Psoas muscle (tissue), 8 donors: ENCODE measurements at places on chromosomes 1 and 21. TPM values are rescaled to one million over a fixed set of nuclear protein-coding genes. Genes with fewer than 3 reads are reported as not detected.

- no peak overlapping the region for H3K4me3 ChIP-seq
- no peaks in the 10 kb centered on the region for H3K36me3 ChIP-seq
- H3K27me3 ChIP-seq = peaks cover 16% of the 10 kb centered on the region
These were observed 11.7 kb upstream of the ALPL start for GRCh38 chr1:21497466-21498061.

DNA sequence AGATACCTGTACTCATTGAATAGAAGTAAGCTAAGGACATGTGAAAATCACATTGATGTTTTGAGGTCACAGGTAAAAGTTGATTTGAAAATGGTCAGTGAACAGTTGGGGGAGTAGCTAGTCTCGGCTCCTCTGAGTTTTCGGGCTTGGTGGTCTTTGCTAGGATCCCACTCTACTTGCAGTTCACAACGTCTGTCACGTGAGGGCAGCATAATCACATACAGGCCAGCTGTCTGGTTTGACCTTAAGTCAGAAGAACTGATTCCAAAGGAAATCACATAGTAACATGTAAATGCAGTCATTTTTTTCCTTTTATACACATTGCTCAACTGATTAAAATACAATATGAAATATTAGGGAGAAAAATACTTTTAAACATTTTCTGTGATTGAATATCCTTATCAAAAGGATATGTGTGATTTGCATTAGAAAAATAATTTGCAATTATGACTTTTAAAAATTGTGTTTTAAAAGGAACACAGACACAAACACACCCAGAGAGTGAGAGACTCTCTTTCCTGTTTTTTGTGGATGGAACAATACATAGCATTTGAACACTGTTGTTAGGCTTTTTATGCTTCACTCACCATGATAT lies 21.8 kb upstream of the PDC start:
- peak; percentile 30 for DNase-seq
- H3K4me1 ChIP-seq = no peaks in the 10 kb centered on the region
- no peak overlapping the region for H3K27ac ChIP-seq

DNA sequence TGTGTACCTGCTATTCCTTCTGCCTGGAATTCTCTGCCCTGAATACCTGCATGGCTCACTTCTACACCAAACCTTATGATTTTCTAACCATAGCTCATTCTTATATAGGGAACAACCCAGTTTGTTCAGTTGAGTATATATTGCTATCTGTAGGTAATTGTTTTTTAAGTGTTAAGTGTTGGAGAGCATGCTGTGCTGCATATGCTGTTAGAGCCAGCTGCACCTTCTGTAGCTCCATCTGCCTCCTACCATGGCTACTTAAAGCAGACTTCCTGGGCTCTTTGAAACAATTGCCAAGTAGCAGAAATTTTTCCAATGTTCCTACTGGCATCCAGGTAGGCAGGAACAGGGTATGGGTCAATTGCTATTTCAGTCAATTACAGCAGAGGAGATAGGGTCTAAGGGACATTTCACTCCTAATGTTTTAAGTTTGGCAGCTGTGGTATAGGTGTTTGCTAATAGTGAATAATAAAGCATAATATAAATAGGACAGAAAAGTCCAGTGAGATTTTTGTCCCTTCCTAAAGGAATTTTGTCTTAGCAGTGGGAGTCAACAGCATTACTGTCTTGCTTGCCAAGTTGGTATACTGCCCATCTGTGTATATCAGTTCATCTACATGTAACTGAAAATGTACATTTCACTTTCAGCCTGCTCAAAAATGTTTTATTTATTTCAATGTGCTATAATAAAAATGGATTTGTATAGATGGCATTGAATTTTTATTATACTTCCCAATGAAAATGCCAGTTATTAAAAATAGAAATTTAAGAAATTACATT lies 34.0 kb upstream of the C1orf115 start:
- H3K4me3 ChIP-seq = no peak overlapping the region
- no peaks in the 10 kb centered on the region for H3K36me3 ChIP-seq
- H3K27me3 ChIP-seq = no peaks in the 10 kb centered on the region
- no peak for DNase-seq

DNA sequence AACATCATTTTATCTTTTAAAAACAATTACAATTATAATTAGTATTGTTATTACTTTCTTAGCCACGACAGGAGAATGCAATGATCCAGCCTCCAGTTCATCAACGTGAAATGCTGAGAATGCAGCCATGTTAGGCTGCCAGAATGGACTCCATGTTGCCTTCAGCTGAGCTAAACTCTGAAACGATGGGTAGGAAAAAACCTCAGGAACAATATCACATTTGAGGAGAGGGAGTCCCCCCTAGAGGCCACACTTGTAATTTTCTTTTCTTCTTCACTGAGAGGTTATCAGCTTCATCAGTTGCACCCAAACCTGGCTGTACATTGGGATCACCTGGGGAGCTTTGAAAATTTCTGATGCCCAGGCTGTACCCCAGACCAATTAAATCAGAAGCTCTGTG lies 34.6 kb upstream of the DNAH14 start:
- no peak overlapping the region for H3K4me3 ChIP-seq
- H3K36me3 ChIP-seq = no peaks in the 10 kb centered on the region
- H3K27me3 ChIP-seq = no peaks in the 10 kb centered on the region

DNA sequence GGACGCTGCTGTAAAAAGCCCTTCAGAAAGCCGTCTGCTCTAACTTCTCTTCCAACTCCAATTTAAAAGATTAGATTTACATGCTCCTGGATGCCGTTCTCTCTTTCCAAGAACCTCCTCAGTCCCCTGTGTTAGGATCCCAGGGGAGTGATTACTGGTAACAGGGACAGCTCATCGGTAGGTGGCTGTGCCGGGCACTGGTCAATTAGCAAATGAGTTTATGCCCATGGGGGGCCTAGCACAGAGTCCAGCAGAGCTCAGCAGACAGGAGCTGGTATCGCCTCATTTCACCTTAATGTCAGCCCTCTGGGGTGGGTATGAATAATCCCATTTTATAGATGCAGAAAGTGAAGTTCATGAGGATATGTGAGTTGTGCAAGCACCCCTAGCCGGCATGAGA lies 191.9 kb downstream of the GRIK3 start:
- no peak for DNase-seq
- H3K36me3 ChIP-seq = no peaks in the 10 kb centered on the region
- H3K27me3 ChIP-seq = no peaks in the 10 kb centered on the region
- H3K4me1 ChIP-seq = no peaks in the 10 kb centered on the region

- H3K27ac ChIP-seq = no peak overlapping the region
- H3K4me3 ChIP-seq = no peak overlapping the region
- no peak for DNase-seq
- no peaks in the 10 kb centered on the region for H3K4me1 ChIP-seq
- H3K36me3 ChIP-seq = no peaks in the 10 kb centered on the region
These were observed 228.8 kb downstream of the COL11A1 start for GRCh38 chr1:102879439-102879993.

- H3K4me3 ChIP-seq = no peak overlapping the region
- DNase-seq = no peak
- no peaks in the 10 kb centered on the region for H3K36me3 ChIP-seq
- H3K27ac ChIP-seq = no peak overlapping the region
- peaks cover 34% of the 10 kb centered on the region for H3K27me3 ChIP-seq
- peaks cover 19% of the 10 kb centered on the region for H3K4me1 ChIP-seq
These were observed 24.1 kb upstream of the RNF187 start for GRCh38 chr1:228463009-228463558.

- DNase-seq = no peak
- H3K27ac ChIP-seq = no peak overlapping the region
- H3K27me3 ChIP-seq = no peaks in the 10 kb centered on the region
- no peaks in the 10 kb centered on the region for H3K36me3 ChIP-seq
- H3K4me1 ChIP-seq = no peaks in the 10 kb centered on the region
- no peak overlapping the region for H3K4me3 ChIP-seq
These were observed 59.2 kb downstream of the WARS2 start for GRCh38 chr1:119081267-119081666.

GRCh38 chr21:21734088-21734487 lies 735.9 kb downstream of the NCAM2 start:
- no peaks in the 10 kb centered on the region for H3K27me3 ChIP-seq
- DNase-seq = no peak

DNA sequence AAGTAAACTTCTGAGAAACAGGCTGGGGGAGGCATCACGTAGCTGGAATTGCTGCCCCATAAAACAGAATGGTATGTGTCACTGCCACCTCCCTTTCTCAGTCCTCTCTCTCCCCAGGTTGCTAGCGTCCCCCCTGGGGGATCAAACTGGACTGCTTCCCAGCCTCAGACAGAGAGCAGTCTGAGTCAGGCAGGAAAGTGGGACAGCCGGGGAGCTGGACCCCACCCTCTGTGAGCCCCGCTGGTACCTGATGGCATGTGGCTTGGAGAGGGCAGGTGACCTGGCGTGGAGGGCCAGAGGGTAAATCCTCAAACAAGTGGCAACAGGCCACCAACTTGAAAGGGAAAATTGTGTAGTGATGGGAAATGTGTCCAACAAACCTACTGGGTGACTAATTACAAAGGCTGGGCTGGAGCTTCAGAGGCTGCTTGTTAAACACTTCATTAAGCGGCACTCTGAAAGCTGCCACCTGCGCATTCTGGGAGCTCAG lies 1.0 kb upstream of the SFN start:
- DNase-seq = no peak
- no peaks in the 10 kb centered on the region for H3K27me3 ChIP-seq
- H3K36me3 ChIP-seq = no peaks in the 10 kb centered on the region
- peaks cover 7% of the 10 kb centered on the region for H3K4me1 ChIP-seq
- no peak overlapping the region for H3K4me3 ChIP-seq
- no peak overlapping the region for H3K27ac ChIP-seq

GRCh38 chr1:9890224-9890731 lies 19.8 kb downstream of the CTNNBIP1 start:
- no peaks in the 10 kb centered on the region for H3K36me3 ChIP-seq
- H3K27me3 ChIP-seq = no peaks in the 10 kb centered on the region
- H3K4me1 ChIP-seq = peaks cover 16% of the 10 kb centered on the region
- DNase-seq = peak; percentile 74
- H3K27ac ChIP-seq = peak overlapping the region; percentile 69
- no peak overlapping the region for H3K4me3 ChIP-seq

GRCh38 chr1:115073298-115074087 lies 15.8 kb downstream of the TSPAN2 start:
- DNase-seq = no peak
- peak overlapping the region; percentile 50 for H3K27ac ChIP-seq
- H3K4me1 ChIP-seq = peaks cover 16% of the 10 kb centered on the region
- no peak overlapping the region for H3K4me3 ChIP-seq
- no peaks in the 10 kb centered on the region for H3K27me3 ChIP-seq
- no peaks in the 10 kb centered on the region for H3K36me3 ChIP-seq

- H3K27me3 ChIP-seq = no peaks in the 10 kb centered on the region
- no peaks in the 10 kb centered on the region for H3K36me3 ChIP-seq
- H3K27ac ChIP-seq = peak overlapping the region; percentile 99
- DNase-seq = peak; percentile 97
These were observed 9.1 kb downstream of the LMNA start for GRCh38 chr1:156123356-156124196.

- no peaks in the 10 kb centered on the region for H3K4me1 ChIP-seq
- no peaks in the 10 kb centered on the region for H3K36me3 ChIP-seq
- peaks cover 8% of the 10 kb centered on the region for H3K27me3 ChIP-seq
- no peak overlapping the region for H3K27ac ChIP-seq
- DNase-seq = no peak
These were observed 49.8 kb downstream of the ZBTB18 start for GRCh38 chr1:244100704-244101453.

DNA sequence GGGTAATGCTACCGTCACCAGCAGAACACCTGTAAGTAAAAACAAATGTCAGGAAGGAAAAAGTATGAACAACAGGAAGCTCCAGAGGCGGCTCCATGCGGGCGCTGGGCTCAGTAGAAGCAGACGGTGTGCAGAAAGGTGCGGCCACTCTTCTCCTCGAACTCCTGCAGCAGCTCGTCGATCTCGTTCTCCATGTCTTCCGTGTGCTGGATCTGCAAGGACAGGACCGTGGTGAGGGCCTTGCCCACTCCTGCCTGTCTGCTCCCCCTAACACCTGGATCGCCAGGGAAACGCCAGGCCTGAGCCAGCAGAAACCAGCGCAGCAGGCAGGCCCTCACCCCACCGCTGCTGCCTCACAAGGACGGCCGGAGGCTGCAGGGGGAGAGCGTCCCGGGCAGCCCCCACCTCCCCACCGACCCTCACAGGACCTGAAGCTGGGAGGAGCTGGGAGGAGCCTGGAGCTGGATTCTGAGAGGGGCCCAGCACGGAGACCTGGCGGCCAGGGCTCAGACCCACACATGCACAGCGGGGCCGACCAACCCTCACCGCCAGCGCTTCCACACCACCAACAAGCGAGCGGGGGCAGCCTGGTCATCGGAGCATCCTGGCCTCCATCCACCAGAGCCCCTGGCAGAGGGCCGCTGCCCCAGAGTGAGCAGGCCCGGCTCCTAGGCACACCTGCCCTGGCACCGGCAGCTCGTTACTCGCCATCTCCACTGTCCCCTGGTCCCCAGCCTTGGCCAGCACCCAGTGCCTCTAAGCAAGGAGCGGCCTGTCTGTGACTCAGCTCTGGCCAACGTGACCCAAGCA lies 1.7 kb upstream of the TMEM240 start:
- no peak for DNase-seq
- peaks cover 13% of the 10 kb centered on the region for H3K4me1 ChIP-seq
- peaks cover 35% of the 10 kb centered on the region for H3K36me3 ChIP-seq
- peak overlapping the region; percentile 55 for H3K27ac ChIP-seq
- no peaks in the 10 kb centered on the region for H3K27me3 ChIP-seq
- H3K4me3 ChIP-seq = no peak overlapping the region

DNA sequence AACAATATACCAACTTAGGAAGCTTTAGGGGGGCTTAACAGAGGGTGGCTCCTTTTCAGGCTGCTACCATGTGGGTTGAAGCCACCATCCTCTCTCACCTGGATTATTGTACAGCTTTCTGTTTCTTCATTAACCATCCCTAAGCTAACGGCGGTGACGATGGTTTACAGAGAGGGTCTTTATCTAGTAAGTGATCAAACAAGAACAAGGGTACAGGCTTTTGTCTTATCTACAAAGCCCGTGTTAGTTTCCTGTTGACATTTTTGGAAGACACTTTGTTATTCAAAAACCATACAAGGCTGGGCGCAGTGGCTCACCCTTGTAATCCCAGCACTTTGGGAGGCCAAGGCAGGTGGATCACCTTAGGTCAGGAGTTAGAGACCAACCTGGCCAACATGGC lies 20.4 kb downstream of the SLC25A33 start:
- no peak overlapping the region for H3K4me3 ChIP-seq
- H3K27me3 ChIP-seq = no peaks in the 10 kb centered on the region
- no peak overlapping the region for H3K27ac ChIP-seq
- H3K4me1 ChIP-seq = peaks cover 51% of the 10 kb centered on the region
- H3K36me3 ChIP-seq = no peaks in the 10 kb centered on the region

DNA sequence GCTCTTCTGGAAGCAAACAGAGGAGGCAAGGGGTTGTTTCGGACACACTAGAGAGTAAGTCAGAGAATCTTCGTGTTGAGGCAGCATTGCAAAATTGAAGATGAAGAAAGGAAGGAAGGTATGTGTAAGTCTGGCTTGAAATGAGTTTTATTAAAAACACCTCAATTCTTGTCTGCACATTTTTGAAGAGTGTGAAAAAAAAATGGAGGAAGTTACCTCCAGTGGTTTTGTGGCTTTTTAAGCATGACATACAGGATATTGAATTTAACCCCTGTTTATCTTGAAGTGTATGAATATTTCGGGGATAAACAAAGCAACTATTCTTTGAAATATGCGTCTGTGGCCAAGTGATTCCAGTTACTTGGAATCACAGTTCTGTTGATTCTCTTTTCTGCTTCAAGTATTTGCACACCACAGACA lies 203.2 kb upstream of the SGIP1 start:
- no peaks in the 10 kb centered on the region for H3K36me3 ChIP-seq
- H3K27ac ChIP-seq = peak overlapping the region; percentile 95
- no peaks in the 10 kb centered on the region for H3K27me3 ChIP-seq

Gene FAM167B
- 3.9 TPM for total RNA-seq

Gene TESK2
- total RNA-seq = 2.4 TPM

Gene CTPS1
- total RNA-seq = 8.0 TPM

Gene COL16A1
- total RNA-seq = 8.8 TPM

Gene A3GALT2
- not detected for total RNA-seq

Gene GPR137B
- 1.9 TPM for total RNA-seq
